ENCODE measurements at places on chromosomes 3 and 15. TPM values are rescaled to one million over a fixed set of nuclear protein-coding genes. Genes with fewer than 3 reads are reported as not detected.

DNA sequence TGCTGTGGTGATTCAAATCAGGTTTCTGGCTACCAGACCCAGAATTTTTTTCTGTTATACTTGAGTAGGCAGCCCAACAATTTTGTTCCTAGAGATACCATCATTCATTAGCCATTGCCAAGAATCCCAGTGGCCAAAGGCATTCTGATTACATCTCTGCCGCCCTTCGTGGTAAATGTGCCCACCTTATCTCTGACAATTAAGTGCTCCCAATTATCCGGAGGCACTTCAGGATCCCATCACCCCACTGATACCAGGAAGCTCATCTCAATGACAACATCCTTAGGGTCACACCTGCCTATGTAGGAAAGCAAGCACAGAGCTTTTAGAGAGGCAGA lies 43.2 kb upstream of the RPL35A start:
- peaks cover 8% of the 10 kb centered on the region for H3K4me1 ChIP-seq
- H3K27ac ChIP-seq = no peak overlapping the region
- H3K36me3 ChIP-seq = no peaks in the 10 kb centered on the region
- no peak for DNase-seq
- H3K4me3 ChIP-seq = no peak overlapping the region

DNA sequence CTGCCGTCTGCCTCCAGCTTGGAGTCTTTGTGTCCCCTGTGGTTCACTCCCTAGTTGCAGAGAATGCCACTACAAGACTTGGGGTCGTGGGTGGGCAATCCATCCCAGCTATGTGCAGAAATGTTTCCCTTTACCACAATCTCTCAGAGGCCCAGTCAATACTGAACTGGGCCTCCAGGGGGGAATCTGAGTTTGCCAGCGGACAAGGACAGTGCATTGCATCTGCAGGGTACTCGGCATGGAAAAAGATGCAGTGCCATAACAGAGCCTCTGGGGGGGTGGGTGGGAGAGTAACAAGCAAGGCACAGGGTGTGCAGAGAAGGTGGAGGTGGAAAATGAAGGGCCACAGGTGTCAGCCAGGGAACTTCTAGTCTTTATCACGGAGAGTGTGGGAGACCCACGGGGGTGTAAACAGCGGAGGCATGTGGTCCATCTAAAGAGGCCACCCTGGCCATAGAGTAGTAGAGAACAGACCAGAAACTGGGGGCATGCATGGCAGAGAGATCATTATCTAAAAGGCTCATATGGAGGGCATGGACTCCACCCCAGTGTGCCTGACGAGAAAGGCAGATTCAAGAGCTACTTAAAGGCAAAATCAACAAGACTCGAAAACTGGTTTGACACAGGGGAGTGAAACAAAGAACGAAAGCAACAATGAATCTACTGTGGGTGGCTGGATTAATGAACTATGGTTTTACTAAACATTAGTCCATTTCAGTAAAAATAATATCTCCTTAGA lies 182.4 kb downstream of the ANXA2 start:
- H3K36me3 ChIP-seq = no peaks in the 10 kb centered on the region
- no peak overlapping the region for H3K27ac ChIP-seq
- DNase-seq = no peak
- no peaks in the 10 kb centered on the region for H3K27me3 ChIP-seq

DNA sequence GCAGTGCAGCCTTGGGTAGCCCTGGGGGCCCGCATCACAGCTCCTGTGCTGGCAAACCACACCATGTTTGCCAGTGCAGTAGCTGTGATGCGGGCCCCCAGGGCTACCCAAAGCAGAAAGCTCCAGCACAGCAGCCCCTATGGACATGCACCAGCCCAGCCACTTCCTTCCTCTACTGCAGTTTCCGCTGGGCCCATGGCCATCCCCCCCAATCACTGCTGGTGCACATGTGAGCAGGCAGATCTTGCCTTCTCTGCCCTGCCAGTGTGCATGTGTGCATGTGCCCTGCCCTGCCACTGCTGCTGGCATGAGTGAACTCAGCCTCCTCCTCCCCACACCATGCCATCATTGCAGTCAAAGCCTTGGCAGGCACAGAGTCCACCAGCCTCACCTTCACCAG lies 20.1 kb upstream of the MINAR1 start:
- no peaks in the 10 kb centered on the region for H3K36me3 ChIP-seq
- DNase-seq = no peak
- no peak overlapping the region for H3K27ac ChIP-seq
- H3K4me3 ChIP-seq = no peak overlapping the region

EIF4E3 gene
- 30.2 TPM for total RNA-seq

DNA sequence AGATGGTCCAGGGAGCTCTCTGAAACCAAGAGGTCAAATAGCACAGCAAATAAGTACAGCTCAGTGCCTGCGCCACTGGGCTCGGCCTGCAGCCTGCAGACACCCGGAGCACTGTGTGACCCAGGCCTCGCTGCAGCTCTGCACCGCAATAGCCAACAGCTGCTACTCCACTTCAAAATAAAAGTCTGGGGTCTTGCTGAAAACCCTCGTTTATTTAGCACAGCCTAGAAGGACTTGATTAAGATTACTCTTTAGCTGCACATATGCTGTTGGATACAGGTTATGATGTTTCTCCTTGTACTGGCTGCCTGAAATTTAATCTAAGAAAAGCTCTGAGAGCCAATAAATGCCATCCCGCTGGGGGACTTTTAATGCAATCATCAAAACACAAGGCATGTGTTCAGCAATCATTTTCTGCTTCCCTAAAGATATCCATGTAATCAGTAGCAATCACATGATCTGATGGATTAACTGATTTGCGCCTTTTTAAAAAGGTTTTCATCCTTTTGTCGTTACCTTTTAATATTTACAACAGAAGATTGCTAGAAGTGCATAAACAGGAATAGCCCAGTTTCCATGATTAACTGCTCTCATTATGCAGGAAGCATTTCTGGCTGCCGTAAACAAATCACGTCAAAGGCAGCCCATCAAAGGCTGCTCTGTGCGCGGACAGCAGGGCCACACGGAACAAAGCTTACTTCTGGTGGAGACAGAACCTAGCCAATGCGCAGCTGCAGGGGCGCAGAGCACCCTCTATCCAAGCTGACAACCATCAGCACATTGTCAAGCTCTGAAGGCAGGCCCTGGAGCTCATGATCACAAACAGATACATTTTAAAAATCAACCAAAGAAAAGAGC lies 58.8 kb downstream of the CLASP2 start:
- H3K27ac ChIP-seq = peak overlapping the region; percentile 81
- no peaks in the 10 kb centered on the region for H3K27me3 ChIP-seq

DNA sequence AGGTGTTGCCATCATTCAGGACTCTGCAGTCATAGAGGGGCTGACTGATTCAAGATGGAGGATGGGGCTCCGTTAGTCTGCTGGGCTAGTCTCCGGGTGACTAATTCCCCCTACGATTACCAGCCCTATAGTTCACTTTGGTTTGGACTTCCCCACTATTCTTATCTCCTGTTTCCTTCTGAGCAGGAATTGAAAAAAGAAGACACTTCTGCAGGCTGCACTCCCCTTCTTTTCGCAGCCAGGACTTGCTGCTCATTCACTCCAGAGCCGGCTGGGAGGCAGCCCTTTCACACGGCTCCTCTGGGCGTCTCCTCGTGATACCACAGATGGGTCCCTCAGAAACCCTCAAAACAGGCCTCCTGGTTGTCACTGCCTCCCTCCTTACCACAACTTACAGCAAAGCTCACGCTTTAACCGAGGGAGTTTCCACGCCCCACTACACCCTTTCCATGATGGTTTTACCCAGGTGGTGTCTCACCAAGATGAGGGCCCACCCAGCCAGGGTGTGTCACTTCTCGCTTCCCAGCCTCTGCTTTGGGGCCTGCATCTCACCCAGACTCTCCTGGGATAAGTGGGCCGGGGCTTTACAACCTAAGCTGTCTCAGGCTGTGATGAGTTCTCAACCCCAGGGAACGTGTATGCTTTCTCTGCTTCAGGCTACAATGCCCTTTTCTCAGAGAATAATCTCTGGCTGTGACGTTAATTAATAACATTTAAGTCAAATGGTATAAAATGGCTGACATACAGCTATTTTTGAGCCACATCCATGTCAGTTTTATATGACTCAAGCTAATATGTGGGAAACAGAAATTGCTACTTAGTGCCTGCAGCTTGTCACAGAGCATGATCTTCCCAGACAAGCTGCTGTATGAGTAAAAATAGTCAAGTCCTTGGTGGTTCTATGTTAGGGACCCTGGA lies 11.9 kb downstream of the CX3CR1 start:
- DNase-seq = no peak

DNA sequence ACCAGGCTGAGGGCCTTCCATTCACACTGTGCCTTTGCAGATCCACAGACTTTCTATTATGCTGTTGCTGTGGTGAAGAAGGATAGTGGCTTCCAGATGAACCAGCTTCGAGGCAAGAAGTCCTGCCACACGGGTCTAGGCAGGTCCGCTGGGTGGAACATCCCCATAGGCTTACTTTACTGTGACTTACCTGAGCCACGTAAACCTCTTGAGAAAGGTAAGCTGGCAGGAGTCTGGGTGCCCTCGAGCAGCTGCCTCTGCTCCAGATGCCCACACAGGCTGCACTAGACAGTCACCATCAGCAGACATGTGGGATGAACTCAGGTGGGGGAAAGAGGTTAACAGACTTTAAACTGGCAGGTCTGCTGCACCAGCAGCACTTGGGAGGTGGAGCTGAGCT lies 8.3 kb downstream of the TF start:
- DNase-seq = no peak
- H3K4me3 ChIP-seq = no peak overlapping the region
- no peaks in the 10 kb centered on the region for H3K36me3 ChIP-seq

- H3K4me3 ChIP-seq = no peak overlapping the region
- H3K4me1 ChIP-seq = no peaks in the 10 kb centered on the region
- no peaks in the 10 kb centered on the region for H3K27me3 ChIP-seq
- no peaks in the 10 kb centered on the region for H3K36me3 ChIP-seq
These were observed 61.5 kb downstream of the C3orf38 start for GRCh38 chr3:88211096-88211890.

DNA sequence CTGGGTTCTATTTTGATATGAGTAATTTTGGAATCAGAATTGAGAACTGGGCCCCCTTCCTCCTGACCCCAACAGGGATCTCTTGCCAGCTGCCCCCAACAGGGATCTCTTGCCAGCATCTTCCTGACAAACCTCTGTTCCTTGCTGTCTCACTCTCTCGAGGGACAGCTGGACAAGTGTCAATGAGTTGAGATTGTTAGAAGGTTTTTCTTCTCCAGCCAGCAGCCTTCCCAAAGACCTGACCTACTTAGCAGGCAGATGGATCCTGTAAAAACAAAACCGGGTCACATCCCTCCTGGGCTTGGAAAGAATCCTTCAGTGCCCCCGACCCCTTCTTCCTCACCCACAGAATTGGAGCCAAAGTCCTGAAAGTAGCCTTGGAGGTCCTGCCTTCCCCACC lies 21.6 kb downstream of the LIMD1 start:
- H3K36me3 ChIP-seq = no peaks in the 10 kb centered on the region
- no peak for DNase-seq

RNF13 gene
- total RNA-seq = 68.6 TPM

- H3K36me3 ChIP-seq = no peaks in the 10 kb centered on the region
- no peaks in the 10 kb centered on the region for H3K27me3 ChIP-seq
- no peak overlapping the region for H3K27ac ChIP-seq
- H3K4me3 ChIP-seq = no peak overlapping the region
These were observed 40.5 kb upstream of the PIK3CB start for GRCh38 chr3:138875096-138875753.

GRCh38 chr15:42994546-42994945 lies 74.0 kb upstream of the TTBK2 start:
- no peak overlapping the region for H3K27ac ChIP-seq
- no peaks in the 10 kb centered on the region for H3K4me1 ChIP-seq
- H3K4me3 ChIP-seq = no peak overlapping the region
- no peaks in the 10 kb centered on the region for H3K36me3 ChIP-seq
- H3K27me3 ChIP-seq = no peaks in the 10 kb centered on the region

GRCh38 chr3:157531771-157532170 lies 28.6 kb upstream of the VEPH1 start:
- DNase-seq = no peak
- no peaks in the 10 kb centered on the region for H3K36me3 ChIP-seq
- no peak overlapping the region for H3K4me3 ChIP-seq
- H3K27me3 ChIP-seq = no peaks in the 10 kb centered on the region
- H3K27ac ChIP-seq = no peak overlapping the region
- peaks cover 3% of the 10 kb centered on the region for H3K4me1 ChIP-seq

CXCR6 gene
- 6.7 TPM for total RNA-seq

DISP2 gene
- total RNA-seq = 9.1 TPM

P2RY1 gene
- 37.0 TPM for total RNA-seq

DNA sequence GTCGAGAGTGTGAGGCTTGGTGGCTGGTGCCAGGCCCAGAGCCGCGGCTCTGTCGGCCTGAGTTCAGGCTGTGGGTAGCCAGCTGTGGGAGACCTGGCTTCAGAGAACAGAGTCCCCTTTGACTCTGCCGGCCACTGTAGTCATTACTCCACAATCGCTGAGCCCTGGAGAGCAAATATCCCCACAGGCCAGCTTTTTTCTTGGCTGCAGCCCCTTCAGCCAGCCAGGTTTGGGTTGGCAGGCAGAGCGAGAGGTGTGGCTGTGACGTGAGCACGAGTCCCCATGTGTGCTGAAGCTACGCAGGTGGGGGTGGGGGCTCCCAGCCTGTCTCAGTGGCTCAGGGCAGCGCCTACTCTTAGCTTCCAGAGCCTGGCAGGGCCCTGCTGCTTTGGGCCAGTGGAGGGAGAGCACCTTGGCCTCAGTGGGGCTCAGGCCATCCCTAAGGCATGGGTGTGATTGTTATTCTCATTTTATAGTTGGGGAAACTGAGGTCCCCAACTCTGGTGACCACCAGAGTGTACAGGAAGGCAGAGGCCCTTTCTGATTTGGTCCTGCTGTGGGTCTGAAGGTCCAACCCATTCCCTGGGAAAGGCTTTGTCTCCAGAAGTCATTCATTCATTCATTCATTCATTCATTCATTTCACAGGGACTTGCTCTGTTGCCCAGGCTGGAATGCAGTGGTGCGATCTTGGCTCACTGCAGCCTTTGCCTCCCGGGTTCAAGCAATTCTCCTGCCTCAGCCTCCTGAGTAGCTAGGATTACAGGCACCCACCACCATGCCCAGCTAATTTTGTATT lies 45.7 kb upstream of the LCTL start:
- H3K4me1 ChIP-seq = no peaks in the 10 kb centered on the region

GRCh38 chr15:64521201-64521600 lies 60.8 kb downstream of the ZNF609 start:
- no peak overlapping the region for H3K4me3 ChIP-seq
- no peaks in the 10 kb centered on the region for H3K27me3 ChIP-seq
- peak overlapping the region; percentile 29 for H3K27ac ChIP-seq
- DNase-seq = no peak
- H3K36me3 ChIP-seq = no peaks in the 10 kb centered on the region

DNA sequence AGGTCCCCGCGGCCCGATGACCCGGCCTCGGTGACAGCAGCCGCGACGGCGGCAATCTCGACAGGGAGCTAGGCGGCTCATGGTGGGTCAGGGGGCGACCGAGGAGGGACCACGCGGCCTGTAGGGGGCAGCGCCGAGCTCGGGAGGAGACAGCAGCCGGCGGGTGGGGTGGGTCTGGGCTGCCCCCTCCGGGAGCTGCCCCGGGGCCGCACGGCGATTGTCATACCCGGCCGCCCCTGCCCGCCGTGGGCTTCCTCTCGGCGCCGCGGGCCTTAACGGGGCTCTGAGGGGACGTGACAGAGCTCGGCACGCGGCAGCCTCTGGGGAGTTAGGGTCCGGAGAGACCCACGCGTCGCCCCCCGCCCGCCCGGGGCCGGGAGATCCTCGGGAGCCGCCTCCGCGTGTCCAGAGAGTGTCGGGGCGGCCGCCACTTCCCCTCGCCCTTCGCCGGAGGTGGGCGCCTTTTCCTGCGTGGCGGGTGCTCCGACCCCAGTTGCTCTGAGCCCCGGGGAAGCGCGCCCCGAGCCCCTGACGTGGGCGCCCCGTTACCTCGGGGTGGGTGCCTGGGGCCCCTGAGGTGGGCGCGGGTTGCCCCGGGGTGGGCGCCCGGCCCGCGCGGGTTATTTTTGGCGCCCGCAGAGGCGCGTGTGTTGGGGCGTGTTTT lies 539 bp upstream of the PLCL2 start:
- peak overlapping the region; percentile 89 for H3K4me3 ChIP-seq
- no peaks in the 10 kb centered on the region for H3K36me3 ChIP-seq
- DNase-seq = peak; percentile 79
- H3K27ac ChIP-seq = peak overlapping the region; percentile 89
- H3K4me1 ChIP-seq = peaks cover 27% of the 10 kb centered on the region
- no peaks in the 10 kb centered on the region for H3K27me3 ChIP-seq
